ENCODE measurements at places on chromosomes 12 and 14.

- DNase-seq: peak; percentile 30
These were observed 290.7 kb downstream of the NPAS3 start for GRCh38 chr14:33229269-33229929.

GRCh38 chr12:116466536-116466935 is 92.6 kb upstream of the MAP1LC3B2 start:
- no peak for DNase-seq

DNA sequence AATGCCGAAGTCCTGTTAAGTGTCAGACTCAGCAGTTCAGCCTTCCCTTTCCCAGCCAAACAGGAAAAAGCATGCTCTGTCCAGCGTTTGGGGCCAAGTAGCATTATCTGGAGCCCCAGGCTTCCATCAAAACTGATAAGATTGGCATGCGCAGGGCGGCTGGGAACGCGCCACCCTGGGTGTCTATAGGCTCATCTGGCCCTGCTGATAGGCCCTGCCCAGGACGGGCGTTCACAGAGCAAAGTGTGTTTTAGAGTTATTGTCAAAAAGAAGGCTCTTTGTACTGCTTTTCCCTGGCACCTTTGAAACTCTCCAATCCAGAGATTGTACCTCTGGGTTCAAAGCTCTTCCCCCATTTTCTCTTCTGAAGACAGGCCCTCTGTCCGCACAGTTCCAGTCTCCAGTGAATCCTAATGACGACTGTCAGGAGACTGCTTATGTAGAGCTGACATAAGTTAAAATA is at the start of gene ART4:
ART4 (minus strand) TSS at position 102 of the 463 bp plus-strand sequence. CDS start 413 bp downstream, outside the sequence.
- no peak for DNase-seq

DNA sequence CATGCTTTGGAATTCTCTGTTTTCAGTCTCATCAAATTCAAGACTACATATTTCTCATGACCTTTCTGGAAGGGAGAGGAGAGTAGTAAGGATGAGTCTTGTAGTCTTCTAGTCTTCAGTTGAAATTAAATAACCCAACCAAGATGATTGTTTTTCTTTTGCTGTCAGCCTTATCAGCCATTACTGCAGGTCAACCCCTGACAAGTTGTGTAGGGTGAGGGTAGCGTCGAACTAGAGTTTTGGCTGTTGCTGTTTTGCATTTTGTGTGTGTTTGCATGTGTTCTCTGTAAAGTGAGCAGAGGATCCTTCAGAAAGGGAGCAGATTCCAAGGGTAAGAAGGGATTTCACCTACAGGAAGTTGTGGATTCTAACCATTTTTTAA is 28.4 kb downstream of the DIP2B start:
- no peak for DNase-seq

DNA sequence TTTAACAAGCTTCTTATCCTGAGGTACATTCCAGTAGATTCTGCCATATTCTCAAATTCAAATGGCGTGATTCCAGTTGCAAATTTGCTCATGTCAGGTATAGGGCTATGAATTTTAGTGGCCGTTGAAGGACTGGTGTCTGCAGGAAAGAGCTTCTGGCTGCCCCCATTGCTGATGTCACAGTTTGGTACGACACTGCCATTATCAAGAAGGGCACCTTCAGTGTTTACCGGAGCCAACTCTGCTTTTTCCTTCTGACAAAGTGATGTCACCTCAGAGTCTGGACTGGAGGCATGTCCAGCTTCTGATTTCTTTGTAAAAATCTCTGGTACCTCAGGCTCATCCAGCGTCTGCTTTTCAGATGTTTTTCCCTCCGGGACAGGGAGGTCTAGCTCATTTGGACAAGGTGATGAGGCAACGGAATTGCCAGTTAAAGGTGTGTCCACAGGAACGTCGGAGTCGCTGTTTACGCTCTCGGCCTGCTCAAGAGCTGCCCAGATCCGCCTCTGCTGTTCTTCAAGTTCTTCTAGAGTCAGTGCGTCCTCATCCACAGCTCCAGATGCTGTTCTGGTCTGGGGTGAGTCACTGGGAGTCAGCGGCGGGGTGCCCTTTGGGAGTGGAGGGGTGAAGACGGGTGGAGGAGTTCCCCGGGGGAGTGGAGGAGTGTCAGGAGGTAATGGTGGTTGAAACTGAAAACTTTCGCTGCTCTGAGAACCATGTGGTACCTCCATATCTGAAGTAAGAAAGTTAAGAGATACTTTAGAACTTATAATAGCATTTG is 27.0 kb downstream of the ZCCHC8 start:
- no peak for DNase-seq

- no peak for DNase-seq
These were observed 167.9 kb downstream of the NUAK1 start for GRCh38 chr12:105970885-105971284.

DNA sequence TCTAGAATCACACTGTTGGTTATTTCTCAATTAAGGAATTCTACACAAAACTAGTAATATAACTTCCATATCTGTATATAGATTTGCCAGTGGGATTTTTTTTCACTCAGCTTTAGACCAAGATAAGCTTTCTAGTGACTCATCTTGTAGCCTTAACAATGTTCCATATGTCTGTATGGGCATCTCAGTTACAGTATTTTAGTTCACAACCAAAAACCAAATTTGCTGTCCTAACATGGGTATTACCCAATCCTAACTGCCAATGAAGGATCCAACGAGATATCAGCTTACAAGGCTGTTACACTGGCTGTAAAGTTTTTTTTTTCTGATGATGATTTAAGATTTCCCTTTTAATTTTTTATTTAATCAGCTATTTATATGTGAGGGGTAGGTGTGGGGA is 31.5 kb upstream of the KRR1 start:
- DNase-seq: no peak
